Cerebellum (tissue), 4 donors: ENCODE measurements at places on chromosomes 1 and 21. TPM values are rescaled to one million over a fixed set of nuclear protein-coding genes. Genes with fewer than 3 reads are reported as not detected.

FCRLB gene
- total RNA-seq: 1.4 TPM

CCDC24 gene
- 5.2 TPM for total RNA-seq

MSTO1 gene
- 42.5 TPM for total RNA-seq

FABP3 gene
- 17.9 TPM for total RNA-seq

PDZK1 gene
- 0.91 TPM for total RNA-seq

TMPRSS15 gene
- total RNA-seq: 0.18 TPM

BARHL2 gene
- total RNA-seq: 1.5 TPM

SPATA6 gene
- total RNA-seq: 66.4 TPM

TDRD5 gene
- total RNA-seq: 6.0 TPM

KHDRBS1 gene
- 82.9 TPM for total RNA-seq

SUSD4 gene
- total RNA-seq: 25.3 TPM

OLFML3 gene
- total RNA-seq: 26.4 TPM

NPR1 gene
- 0.91 TPM for total RNA-seq
